ENCODE measurements at places on chromosomes 5 and 9.

DNA sequence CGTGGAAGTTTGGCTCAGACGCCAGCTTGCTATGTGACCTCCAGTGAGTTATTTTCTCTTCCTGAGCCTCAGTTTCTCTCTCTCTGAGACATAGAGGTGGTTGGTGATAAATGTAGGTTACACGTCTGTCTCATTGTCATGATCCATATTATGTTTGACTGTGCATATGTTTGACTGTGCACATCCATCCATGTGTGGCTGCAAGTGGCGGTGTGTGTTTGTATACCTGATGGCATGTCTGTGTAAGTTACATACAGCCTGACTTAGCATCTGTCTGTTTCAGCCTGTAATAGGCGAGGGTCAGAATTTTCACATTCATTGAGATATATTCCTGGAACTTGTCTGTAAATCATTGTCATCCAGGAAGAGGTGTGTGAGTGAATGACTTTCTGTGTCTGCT is 3.3 kb downstream of the SPARC start:
- no peak for DNase-seq

DNA sequence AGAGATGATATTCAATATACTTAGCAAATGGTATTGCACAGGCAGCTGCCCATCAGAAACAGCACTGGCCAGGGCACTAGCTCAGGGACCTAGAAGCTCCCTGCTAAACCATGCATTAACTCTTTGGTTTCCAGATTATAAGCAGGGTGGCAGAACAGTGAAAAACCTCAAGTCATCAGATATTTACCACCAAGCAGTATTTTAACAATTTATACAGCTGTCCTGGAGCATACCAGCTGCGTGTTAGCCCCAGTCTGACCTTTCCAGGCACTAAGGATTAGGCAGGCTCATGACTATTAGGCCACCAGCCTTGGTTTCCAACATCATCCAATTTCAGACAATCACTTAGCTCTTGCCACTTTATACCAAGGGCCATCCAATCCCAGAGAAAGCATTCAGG is 326.5 kb downstream of the CAAP1 start:
- no peak for DNase-seq

GRCh38 chr9:128916745-128917144 is 4.0 kb upstream of the PHYHD1 start:
- no peak for DNase-seq

DNA sequence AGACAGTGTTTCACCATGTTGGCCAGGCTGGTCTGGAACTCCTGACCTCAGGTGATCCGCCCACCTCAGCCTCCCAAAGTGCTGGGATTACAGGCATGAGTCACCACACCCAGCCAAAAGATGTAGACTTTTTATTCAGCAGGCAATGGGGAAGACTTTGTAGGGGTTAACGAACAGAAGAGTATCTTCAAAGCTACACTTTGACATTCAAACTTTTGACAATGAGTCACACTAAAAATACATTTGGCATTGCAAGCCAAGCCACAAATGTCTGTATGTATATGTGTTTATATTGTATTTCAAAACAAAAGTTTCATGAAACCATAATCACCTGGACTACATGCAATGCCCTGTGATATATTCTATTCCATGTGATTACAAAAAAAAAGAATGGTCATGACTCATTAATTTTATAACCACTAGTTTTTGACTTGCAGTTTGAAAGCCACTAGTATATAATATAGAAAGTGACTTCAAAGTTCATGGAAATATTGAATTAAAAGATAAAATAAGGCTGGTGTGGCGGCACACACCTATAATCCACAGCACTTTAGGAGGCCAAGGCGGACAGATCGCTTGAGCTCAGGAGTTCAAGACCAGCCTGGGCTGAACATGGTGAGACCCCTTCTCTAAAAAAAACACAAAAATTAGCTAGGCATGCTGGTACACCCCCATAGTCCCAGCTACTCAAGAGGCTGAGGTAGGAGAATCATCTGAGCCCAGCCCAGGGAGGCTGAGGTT is 8.3 kb downstream of the DIMT1 start:
- DNase-seq: no peak

DNA sequence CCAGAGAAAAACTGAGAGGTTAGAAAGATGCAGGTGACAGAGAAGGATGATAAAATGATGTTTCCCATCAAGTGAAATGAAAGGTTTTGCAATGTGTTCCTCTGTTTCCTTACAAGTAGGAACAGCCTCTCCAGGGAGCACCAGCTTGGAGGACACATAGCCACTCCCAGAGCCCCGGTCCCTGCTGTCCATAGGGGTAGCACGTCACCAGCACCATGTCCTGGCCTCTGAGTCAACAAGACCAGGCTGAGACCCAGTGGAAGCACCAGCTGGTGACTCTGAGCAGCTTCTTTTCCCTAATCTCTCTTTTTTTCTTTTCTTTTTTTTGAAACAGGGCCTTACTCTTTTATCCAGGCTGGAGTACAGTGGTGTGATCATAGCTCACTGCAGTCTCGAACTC is 19.4 kb upstream of the HMCN2 start:
- DNase-seq: no peak

GRCh38 chr9:80066931-80067330 is 495.2 kb downstream of the TLE4 start:
- DNase-seq: no peak

DNA sequence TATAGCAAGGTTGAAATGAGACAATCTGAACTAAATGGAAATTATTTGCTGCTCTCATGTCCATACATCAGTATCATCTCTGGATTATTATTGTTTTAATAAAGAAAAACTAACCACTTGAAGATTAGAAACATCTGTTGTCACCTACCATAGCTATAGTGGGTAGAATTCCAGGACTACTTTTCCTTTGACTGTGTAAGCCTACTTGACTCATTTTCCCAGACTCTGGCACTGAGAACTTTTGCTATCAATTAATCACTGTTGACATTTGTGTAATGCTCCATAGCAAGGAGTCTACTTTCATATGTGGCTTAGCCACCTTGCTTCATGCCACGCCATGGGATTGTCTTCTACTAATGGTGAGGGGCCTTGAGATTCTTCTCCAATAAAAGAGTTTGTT is 59.9 kb upstream of the ARRDC3 start:
- DNase-seq: peak; percentile 20

- no peak for DNase-seq
Measured at GRCh38 chr9:14660721-14661120, 32.5 kb downstream of the ZDHHC21 start.

DNA sequence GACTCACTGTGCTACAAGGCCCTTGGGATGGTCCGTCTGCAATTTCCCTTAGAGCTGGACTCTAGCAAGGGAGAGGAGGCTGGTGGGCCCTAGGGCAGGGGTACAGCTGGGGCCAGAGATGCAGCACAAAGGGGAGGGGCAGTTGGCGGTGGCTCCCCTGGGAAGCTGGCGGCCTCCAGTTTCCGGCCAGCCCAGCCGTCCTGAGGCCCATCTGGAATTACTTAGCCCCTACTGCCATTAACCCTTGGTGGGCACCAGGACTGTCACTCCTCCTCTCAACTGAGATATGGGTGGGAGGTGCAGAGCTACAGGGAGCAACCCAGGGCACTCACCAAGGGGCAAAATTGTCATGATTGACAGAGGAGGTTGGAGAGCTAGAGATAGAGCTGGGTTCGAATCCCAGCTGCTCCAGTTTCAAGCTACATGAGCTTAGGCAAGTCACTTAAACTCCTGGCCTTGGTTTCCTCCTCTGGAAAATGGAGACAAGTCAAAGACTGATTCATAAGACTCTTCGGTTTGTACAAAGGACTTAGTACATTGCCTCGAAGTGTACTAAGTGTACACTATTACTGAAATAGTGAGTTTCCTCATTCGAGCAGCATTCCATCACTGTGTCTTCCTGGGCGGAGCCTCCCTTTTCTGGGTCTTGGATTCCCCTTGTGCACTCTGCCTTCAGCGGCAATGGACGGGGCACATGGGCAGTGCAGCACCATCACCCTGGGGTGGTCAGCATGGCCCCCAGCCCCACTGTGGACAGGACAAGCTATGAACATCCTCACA is 2.7 kb upstream of the PDGFRB start:
- DNase-seq: no peak

- DNase-seq: peak; percentile 28
Measured at GRCh38 chr5:2710910-2711309, 40.6 kb downstream of the IRX2 start.

GRCh38 chr5:177097016-177097985 is 10.6 kb downstream of the FGFR4 start:
- DNase-seq: no peak

DNA sequence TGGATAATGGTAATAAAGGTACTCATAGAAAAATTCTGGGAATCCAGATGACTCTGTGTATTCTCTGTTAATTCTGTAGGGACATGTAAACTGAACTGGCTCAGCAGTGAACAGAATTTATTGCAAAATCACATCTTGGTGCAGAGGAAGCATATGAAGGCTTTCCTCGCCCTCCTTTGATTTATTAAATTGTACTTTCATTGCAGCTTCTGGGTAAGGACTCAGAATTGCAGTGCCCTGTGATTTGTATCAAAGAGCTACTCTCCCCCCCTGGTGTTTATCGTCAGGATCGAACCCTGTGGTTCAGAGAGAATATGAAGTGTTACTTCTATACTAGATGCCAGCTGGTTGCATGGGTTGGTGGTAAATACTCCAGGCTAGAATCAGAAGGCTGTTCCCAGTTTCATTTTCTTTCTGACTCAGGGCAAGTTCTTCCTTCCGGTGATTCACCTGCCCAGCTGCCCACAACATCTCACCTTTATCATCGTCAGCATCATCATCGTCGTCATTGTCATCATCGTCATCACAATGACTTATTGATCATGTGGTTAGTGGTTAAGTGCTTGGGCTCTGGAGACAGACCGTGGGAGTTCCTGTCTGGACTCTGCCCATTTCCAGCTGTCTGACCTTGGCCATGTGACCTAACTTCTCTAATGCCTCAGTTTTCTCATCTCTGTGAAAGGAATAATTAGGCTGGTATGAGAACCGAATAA is 238.8 kb downstream of the ARHGAP26 start:
- DNase-seq: peak; percentile 96

DNA sequence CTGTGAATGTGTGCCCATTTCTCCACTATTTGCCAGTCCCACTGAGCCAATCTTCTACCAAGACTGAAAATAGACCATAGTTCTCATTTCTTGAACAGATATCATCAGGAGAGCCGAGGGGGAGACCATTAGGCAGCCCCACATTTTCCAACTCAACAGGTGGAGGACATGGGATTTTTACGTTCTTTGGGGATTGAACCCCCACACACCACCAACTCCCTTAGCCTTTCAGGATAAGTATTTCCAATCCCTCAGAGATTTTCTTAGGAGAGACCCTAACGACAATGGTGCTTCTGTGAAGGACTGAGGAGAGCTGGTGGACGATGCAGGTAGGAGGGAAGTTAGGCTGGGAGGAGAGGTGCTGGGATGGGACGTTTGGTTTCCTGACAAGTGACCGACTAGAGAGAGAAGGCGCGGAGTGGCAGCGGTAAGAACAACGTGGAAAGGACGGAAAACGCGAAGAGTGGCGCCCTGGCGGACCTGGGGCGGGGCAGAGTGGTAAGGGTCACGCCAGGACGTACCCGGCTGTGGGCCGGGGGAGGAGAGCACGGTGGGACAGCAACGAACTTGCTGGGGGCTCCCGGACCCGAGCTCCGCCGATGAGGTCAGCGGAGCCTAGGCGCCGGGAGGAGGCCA is 681 bp upstream of the CHSY3 start:
- DNase-seq: no peak

- DNase-seq: no peak
Measured at GRCh38 chr5:72494623-72495124, 12.5 kb downstream of the ZNF366 start.

GRCh38 chr9:80509358-80509757 is 937.6 kb downstream of the TLE4 start:
- no peak for DNase-seq

- no peak for DNase-seq
Measured at GRCh38 chr9:27800692-27801370, 227.6 kb upstream of the C9orf72 start.

All from RKO (cell line).